ENCODE measurements at places on chromosomes 3 and 15. TPM values are rescaled to one million over a fixed set of nuclear protein-coding genes. Genes with fewer than 3 reads are reported as not detected.

GRCh38 chr3:41222501-41222900, 23.2 kb downstream of the CTNNB1 start:
- no peak overlapping the region for H3K27ac ChIP-seq
- H3K4me3 ChIP-seq: no peak overlapping the region
- H3K27me3 ChIP-seq: no peaks in the 10 kb centered on the region
- peaks cover 40% of the 10 kb centered on the region for H3K36me3 ChIP-seq
- peaks cover 28% of the 10 kb centered on the region for H3K4me1 ChIP-seq
- DNase-seq: no peak

The APOD gene
- total RNA-seq: not detected

- H3K4me1 ChIP-seq: no peaks in the 10 kb centered on the region
- H3K4me3 ChIP-seq: no peak overlapping the region
- no peaks in the 10 kb centered on the region for H3K36me3 ChIP-seq
These were observed 36.9 kb upstream of the SKIL start for GRCh38 chr3:170320461-170321121.

DNA sequence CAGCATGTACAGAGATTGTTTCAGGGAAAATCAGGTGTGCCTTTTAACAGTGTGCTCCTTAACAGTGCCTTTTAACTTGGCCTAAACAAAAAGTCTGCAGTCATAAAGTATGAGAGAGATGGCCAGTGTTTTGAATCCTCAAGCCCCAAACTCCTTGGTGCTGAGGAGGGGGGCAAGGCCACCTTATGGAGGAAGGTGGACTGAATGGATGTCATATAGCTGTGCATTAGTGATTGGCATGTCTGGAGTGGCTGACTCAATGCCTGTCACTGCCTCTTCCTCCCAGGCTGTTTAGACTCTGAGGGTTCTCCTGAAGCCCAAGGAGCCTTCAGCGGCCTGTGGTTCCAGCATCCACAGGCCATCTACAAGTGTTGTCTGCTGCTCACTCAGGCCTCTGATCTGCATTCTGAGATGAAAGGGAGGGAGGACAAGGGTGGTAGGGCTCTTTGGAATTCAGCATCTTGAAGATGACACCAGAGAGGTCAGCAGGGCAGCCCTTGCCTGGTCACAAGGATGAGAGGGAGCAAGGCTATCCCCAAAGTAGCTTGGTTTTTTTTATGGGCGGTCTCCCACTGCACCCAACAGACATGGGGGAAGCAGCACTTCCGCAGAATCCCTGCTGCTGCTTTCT, 1.5 kb downstream of the FOXL2NB start:
- peaks cover 35% of the 10 kb centered on the region for H3K4me1 ChIP-seq
- peaks cover 80% of the 10 kb centered on the region for H3K27me3 ChIP-seq
- H3K36me3 ChIP-seq: no peaks in the 10 kb centered on the region
- no peak for DNase-seq
- no peak overlapping the region for H3K4me3 ChIP-seq

The DUOXA1 gene
- not detected for total RNA-seq

- DNase-seq: no peak
- no peaks in the 10 kb centered on the region for H3K36me3 ChIP-seq
- no peak overlapping the region for H3K27ac ChIP-seq
- H3K4me1 ChIP-seq: peaks cover 4% of the 10 kb centered on the region
- H3K27me3 ChIP-seq: peaks cover 39% of the 10 kb centered on the region
These were observed 12.2 kb upstream of the DNAJB8 start for GRCh38 chr3:128478576-128479506.

- DNase-seq: no peak
- H3K4me1 ChIP-seq: no peaks in the 10 kb centered on the region
- no peak overlapping the region for H3K27ac ChIP-seq
- peaks cover 71% of the 10 kb centered on the region for H3K36me3 ChIP-seq
- H3K4me3 ChIP-seq: no peak overlapping the region
- H3K27me3 ChIP-seq: no peaks in the 10 kb centered on the region
These were observed 178.4 kb downstream of the ATP10A start for GRCh38 chr15:25684521-25685431.

All from activated CD4-positive, alpha-beta T cell treated with anti-CD3 and anti-CD28 coated beads, Interleukin-2, amount 10 ng/mL, durations not matched to agents 7 days and 5 days (primary cell).